ENCODE measurements at places on chromosomes 3 and 15.

- no peak for DNase-seq
These were observed 45.8 kb downstream of the KLF15 start for GRCh38 chr3:126311338-126311978.

DNA sequence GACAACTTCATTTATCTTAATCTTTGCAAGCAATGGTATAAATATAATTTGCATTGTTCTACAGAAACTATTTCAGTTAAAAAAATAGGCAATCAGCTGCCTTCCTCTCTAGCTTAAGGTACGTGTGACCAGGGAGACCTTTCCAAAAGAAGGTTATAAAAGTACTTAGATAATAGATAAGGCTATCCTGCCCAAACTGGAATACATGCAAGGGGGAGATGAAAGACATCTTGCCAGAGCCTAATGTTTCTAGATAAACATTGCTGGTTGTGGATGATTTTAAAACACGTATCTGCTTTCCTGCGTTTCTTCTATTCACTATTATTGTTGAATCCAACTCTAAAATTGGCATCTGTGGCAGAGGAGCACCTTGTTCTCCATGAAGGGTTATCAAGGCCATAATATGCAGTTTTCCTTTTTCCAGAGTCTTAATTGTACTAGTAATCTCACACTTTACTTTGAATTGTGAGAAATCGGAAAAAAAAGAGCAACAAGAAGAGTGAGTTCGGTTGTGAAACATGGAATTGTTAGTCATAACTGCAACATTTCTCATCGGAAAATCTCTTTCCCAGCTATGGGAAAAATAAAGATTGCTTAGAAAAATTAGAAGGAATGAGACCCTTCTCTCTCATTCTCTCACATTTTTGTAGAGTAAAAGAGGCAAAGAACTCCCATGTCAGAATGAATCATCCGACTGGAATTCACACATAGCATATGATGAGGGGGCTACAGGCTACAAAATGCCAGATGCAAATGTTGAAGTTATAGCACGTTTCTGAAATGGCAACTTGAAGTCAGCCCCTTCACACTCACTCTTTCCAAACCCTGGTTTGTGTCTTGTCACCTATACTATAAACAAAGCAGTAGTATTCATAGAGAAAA is 936.1 kb upstream of the NR2F2 start:
- DNase-seq, result no peak

DNA sequence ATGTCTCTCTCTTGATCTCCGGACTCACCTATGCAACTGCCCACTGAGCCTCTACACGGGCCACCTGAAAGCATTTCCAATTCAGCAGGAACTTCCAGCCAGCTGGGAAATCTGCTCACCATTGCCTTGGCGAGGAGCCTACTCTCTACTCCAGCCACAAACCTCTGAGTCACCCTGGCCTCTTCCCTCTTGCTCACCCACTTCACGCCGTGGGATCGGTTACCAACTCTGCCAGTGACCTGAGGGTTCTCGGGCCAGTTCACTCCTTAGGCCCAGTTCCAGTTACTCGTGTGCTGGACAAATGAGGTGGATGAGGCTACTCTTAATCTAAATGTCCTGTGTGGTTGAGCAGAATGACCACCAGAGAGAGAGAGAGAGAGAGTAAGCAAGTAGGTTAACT is 70.1 kb downstream of the CEMIP start:
- no peak for DNase-seq

GRCh38 chr15:96066852-96067495 is 263.5 kb upstream of the NR2F2 start:
- no peak for DNase-seq

DNA sequence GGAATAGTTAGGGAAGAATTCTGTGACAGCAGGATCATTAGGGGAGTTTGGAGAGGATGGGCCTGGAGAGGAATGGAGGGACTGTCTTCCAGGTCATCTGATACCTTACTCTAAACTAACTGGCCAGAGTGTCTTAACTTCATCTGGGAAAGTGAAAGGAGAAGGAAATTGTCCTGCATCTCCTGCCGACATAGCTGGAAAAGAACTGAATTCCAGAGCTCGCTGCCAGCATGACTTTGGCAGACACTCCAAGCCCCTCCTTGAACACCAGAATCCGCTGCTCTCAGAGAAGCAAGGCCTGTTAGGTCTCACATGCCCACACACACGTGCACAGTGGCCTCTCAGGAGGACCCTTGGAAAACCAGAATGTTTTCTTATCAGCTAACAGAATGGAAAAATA is 10.5 kb downstream of the ABI3BP start:
- DNase-seq, result no peak

- no peak for DNase-seq
These were observed 1.5 kb downstream of the SEMA6D start for GRCh38 chr15:47718497-47719437.

DNA sequence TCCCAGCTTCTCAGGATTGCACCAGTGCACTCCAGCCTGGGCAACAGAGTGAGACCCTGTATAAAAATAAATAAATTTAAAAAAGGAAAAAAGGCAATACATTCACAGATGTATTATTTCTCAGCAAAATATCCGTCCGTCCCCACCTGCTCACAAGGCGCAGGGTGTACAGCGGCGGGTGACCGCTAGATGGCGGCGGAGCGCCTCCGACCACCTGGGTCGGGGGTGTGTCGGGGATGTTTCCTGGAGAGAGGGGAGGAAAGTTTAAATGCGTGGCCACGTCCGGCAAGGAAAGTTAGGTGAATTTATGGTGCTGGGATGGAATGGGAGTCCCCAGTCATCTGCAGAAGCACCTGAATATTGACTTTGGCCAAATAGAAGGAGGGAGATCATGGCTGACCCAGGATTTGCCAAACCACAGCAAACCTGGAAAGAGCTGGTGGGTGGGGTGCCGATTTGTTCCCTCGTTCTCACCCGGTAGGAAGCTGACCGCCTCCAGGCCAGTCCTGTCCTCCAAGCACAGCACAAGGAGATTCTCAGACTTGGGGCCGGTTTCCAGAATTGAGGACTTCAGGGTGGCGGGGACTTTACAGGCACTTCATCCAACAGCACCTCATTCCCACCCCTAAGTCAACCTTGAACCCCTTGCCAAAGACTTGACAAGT is 88.3 kb downstream of the TMEM266 start:
- peak; percentile 38 for DNase-seq

- no peak for DNase-seq
These were observed 110.1 kb upstream of the CLSTN2 start for GRCh38 chr3:139824864-139825263.

GRCh38 chr15:22954798-22955543 is 25.2 kb downstream of the CYFIP1 start:
- DNase-seq, result no peak

DNA sequence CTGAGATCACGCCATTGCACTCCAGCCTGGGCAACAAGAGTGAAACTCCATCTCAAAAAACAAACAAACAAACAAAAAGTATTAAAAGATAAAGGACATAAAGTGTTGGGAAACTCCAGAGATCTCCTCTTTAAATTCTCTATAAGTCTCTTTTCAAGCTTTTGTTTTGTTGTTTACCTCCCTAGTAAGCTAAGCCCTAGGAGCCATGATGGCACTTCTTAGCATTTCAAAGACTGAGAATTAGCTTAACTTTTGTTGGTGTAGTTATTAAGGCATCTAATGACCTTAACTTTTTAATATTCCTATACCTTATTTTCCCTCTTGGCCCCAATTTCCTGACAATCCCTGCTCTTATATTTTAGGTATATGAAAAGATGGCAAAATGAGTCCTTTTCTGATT is 157.3 kb downstream of the ZNF609 start:
- no peak for DNase-seq

DNA sequence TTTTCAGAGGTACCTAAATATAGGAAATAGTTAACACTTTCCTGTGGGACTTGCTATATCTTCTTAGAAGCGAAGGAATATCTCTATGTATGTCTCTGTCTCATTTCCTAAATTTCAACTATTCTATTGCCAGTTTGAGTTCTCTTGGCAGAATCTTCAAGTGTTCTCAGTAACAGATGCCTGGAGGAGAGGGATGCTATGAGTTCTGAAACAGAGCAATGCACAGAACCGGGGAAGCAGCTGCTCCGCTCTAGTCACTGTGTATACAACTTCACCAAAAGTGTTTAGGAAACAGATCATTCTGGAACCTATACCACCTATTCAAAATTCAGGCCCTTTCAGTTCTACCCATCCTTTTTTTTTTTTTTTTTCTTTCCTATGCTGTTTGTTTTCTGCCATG is 144.6 kb downstream of the RORA start:
- DNase-seq, result no peak

- no peak for DNase-seq
These were observed 77.2 kb downstream of the LDHAL6B start for GRCh38 chr15:59283717-59284391.

DNA sequence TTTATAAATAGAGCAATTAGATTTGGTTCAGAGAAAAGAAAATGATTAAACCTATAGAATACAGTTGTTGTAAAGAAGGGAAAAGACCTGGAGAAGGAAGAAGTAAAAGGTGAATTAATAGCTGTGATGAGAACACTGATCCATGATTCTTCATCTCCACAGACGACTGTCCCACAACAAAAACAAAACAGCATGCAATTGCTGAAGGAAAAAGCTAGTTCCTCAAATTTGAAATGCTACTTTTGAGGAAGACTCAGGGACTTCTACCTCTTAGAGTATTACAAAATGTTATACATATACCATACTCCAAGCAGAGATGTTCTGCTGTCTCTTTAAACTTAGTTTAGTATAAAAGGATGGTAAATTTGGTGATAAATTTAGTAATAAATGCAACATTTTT is 21.5 kb downstream of the ALCAM start:
- DNase-seq, result no peak

DNA sequence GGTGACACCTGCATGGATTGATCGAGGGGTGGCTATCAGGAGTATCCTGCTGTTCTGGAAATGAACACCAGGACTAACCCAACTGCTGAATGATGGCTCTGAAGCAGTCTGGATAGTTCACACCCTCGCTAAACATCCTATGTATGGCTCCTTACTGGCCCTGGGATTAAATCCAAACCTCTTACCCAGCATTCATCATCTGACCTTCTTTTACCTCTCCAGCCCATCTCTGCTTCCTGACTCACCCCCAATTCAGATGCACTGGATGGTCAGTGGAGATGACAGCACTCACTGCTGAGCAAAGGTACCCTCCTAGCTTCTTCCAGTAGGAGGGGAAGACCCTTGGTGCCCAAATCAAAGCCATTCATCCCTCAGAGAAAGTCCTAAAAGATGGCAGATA is 235.2 kb upstream of the TRIM42 start:
- DNase-seq, result no peak

GRCh38 chr3:25130724-25131520 is 297.1 kb upstream of the RARB start:
- no peak for DNase-seq

DNA sequence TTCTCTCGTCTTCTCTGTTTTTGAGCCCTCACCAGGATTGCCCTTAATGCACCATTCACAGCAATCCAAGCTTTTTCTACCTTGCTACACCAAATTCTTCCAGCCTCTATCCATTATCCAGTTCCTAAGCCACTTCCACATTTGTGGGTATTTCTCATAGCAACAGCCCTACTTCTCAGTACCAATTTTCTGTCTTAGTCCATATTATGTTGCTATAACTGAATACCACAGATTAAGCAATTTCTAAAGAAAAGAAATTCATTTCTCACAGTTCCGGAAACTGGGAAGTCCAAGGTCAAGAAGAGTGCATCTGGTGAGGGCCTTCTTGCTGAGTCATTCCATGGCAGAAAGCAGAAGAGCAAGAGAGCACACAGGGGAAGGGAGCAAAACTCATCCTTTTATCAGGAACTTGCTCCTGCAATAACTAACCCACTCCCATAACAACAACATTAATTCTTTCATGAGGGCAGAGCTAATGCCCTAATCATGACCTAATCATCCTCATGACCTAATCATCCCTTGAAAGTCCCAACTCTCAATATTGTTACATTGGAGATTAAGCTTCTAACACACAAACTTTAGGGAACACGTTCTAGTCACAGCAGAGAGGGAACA is 9.7 kb upstream of the EIF1B start:
- no peak for DNase-seq

- DNase-seq, result no peak
These were observed 207.1 kb downstream of the LRRN1 start for GRCh38 chr3:4006288-4006687.

DNA sequence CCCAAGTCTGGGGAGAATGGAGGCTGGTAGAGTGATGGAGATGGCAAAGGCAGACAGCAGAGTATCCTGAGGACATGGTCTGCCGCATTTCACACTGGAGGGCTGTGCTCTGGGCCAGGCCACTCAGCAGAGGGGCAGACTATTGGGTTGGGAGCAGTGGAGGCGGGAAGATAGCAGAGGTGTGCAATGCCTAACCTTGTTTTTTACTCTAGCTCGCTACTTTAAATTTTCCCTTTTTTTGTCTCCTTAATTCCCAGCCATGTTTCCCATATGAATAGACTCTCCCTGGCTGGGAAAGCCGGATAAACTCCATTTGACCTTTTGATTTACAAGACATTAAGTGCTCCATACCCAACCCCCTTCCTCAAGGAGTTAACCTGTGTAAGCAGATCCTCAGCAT is 33.5 kb upstream of the ST6GAL1 start:
- no peak for DNase-seq

GRCh38 chr3:114079761-114080160 is 23.2 kb downstream of the QTRT2 start:
- no peak for DNase-seq

DNA sequence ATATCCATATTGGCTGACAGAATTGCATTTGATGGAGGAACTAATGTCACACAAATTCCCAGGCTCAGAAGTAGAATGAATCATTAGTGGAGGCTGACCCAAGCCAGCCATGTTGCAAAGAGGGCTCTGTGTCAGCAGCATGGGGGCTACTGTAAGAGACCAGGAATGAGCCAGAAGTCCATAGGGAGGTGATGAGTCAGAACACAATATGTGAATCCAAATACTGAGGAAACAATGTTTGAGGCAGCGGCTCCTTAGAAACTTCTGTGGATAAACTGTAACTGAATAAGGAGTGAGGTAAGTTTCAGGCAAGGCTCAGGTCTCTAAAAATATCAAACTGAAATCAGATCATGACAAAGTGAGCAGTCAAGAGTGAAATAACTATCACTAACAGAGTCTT is 170.7 kb downstream of the WDR72 start:
- no peak for DNase-seq

DNA sequence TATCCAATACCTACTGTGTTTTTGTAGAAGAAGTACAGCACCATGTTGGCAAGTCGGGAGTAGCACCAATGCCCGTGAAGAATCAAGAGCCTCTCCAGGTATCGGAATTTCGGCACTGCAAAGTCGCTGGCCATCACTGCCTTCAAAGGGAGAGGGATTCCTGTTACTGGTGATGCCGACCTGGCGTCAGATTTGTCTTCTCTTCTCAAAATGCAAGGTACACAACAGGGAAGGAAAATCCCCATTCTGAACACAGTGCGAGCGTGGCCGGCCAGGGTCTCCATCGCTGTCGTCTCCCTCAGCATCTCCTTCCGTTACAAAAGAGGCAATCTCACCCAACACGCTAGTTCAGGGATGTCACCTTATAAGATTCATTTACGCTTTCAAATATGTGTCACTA is 175.4 kb downstream of the ATP10A start:
- no peak for DNase-seq

GRCh38 chr15:60162251-60162967 is 158.3 kb downstream of the FOXB1 start:
- no peak for DNase-seq

GRCh38 chr3:194925614-194926013 is 239.9 kb downstream of the FAM43A start:
- no peak for DNase-seq

- no peak for DNase-seq
These were observed 46.4 kb upstream of the USP3 start for GRCh38 chr15:63458026-63458425.
